NK-92 treated with Interleukin-12 subunit alpha and Interleukin-12 subunit beta, amount 100 ng/mL, for 24 hours (cell line): ENCODE measurements at places on chromosomes 1 and 21.

GRCh38 chr1:88141499-88142074 is 542.5 kb upstream of the PKN2 start:
- no peak for DNase-seq

DNA sequence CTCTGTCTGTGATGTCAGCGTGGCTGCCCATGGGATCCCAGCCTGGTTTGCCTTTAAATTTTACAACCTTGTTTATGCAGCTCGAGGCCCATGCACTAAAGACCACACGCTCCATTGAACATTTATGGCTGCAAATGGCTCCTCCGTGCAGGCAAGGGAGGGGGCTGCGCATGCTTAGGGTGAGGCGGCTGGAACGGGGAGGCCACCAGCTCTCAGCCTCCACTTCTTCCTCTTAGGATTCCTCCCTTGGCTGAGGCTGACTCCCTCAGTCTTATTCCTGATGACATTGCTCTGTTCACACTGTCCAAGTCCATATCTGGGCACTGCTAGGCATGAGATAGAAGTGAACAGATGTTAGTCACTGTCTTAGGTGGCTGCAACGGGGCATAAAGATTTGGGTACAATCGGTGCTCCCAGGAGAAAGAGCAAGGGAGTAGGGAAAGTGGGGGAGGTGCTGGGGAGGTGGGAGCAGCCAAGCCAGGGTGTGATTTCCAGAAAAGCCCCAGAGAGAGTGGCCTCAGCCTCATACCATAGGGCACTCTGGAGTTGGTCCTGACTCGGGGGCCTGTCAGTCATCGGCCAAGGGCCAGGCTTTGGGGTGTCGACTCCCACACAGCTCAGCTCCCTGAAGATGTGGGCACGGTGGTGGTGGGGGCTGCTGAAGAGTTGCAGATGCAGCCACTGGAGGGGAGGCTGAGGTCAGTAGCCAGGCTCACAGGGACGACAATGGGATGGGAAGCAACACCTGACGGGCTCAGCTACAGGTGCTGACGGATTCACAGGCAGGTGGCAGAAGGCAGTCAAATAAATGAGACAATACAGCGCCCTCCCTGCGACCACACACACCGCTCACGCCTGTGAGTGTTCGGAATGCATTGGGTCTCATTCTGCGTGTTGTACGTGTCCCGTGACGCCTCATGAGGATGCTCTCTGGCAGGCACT is 37.3 kb upstream of the ACTL8 start:
- DNase-seq: no peak

DNA sequence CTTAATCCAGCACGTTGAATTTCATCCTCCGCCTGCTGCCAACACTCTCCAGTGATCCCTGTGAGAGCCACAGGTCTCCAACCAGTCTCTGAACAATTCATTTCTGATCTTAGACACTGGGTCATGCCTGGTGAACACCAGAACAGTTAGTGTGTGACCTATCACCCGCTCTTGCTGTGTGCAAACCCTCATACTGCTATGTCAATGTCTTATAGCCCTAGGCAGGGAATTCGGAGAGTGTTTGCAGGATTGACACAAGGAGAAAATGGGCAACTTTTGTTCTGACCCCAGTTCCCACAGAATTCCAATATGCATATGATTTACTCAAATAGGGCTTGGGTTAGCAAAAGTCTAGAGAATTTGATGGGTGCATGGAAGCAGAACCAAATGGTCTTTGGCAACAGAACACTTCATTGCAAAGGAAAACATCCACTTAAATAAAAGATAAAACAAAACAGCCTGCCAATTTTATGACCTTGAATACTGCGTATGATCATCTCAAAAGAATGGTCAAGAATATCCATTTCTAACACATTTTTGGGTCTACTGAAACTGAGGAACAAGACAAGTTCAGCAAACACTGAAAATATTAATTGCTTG is 23.0 kb upstream of the GUCA2B start:
- no peak for DNase-seq

GRCh38 chr21:41500931-41501381 is 7.0 kb downstream of the TMPRSS2 start:
- DNase-seq: no peak

DNA sequence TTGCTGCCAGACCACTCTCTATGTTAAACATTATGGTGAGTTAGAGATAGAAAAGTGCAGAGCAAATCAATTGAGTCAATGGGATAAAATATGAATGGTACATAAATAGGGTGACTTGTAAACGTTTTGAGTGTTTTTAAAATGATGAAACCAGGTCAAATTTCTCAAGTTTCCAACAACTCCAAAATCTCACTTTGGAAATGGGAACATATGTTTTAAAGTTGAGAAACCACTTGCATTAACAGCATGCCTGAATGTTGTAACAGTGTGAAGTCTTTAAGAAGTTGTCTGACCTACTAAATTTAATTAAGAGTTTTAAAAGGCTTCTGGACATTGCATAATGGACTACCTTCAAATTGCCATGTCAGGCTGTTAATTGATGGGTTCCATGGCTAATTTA is 33.6 kb upstream of the RAVER2 start:
- DNase-seq: no peak

- no peak for DNase-seq
These were observed 226.6 kb upstream of the KAZN start for GRCh38 chr1:14371771-14372497.

- no peak for DNase-seq
These were observed 31.3 kb downstream of the FCRL5 start for GRCh38 chr1:157521056-157521455.

DNA sequence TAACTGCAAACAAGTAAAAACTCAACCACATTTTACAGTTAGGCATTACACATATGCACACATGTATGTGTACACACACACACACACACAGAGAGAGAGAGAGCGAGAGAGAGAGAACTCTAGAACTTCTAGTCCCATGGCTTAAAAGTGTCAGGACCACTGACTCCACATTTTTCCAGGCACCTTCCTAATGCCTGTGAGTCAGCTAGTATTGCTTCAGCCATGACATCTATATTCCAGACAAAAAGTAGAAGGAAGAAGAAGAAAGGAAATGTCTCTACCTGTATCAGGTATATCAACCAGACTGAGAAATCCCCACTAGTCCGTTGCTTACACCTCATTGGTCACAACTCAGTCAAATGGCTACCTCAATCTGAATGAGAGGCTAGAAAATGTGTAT is 31.9 kb upstream of the TACSTD2 start:
- no peak for DNase-seq

DNA sequence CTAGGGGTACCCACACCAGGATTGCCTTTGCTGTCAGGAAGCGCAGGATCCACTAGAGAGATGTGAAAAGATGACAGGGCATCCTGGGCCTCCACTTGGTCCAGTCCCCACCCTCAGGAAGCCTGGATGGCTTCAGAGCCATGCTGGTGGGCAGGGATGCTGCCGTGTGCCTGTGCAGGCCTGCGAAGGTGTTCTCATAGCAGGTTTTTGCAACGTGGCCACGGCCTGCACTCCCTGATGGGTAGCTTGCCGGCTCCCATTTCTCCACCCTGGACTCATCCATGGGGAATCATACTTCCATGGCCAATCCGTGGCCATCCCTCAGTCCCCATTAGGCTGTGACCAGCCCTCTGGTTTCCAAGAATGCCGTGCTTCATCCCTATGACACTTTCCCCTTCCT is 34.1 kb upstream of the CNTN2 start:
- DNase-seq: no peak

- no peak for DNase-seq
These were observed 154.9 kb upstream of the TIAM1 start for GRCh38 chr21:31498985-31499384.

GRCh38 chr1:35642471-35642955 is 1.2 kb upstream of the PSMB2 start:
- DNase-seq: no peak

- no peak for DNase-seq
These were observed 7.4 kb downstream of the SLC2A5 start for GRCh38 chr1:9062021-9062471.

DNA sequence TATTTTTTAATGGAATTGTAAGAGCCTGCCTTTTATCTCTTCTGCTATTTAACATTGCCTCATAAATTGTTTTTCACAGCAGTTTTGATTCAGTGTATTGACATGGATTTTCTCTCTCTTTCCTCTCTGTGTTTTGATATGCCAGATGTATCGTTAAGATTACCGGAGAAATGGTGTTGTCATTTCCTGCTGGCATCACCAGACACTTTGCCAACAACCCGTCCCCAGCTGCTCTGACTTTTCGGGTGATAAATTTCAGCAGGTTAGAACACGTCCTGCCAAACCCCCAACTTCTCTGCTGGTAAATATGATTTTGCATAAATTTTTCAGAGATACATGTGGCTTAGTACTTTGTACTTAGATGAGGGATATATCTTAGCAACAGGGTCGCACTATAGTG is 23.1 kb upstream of the DYNLT5 start:
- DNase-seq: no peak

GRCh38 chr1:87515781-87516180 is 187.1 kb downstream of the LMO4 start:
- DNase-seq: no peak

DNA sequence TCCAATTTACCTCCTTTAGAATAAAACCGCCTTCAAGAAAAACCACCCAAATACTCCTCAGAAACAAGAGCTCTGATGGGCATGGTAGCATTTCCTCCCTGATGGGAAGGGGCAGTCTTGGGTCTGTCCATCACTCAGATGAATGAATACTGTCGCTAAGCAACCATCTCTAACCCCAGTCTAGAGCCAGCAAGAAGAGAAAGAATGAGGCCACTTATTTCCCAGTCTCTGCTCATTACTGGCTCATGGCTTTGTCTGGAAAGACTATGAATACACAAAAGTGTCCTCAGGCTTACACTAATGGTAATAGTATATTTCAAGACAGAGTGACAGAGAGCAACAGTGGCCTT is 51.0 kb upstream of the F3 start:
- no peak for DNase-seq

- DNase-seq: no peak
These were observed 8.4 kb upstream of the DDAH1 start for GRCh38 chr1:85473390-85473789.

GRCh38 chr1:119188926-119189325 is 48.5 kb upstream of the WARS2 start:
- no peak for DNase-seq

DNA sequence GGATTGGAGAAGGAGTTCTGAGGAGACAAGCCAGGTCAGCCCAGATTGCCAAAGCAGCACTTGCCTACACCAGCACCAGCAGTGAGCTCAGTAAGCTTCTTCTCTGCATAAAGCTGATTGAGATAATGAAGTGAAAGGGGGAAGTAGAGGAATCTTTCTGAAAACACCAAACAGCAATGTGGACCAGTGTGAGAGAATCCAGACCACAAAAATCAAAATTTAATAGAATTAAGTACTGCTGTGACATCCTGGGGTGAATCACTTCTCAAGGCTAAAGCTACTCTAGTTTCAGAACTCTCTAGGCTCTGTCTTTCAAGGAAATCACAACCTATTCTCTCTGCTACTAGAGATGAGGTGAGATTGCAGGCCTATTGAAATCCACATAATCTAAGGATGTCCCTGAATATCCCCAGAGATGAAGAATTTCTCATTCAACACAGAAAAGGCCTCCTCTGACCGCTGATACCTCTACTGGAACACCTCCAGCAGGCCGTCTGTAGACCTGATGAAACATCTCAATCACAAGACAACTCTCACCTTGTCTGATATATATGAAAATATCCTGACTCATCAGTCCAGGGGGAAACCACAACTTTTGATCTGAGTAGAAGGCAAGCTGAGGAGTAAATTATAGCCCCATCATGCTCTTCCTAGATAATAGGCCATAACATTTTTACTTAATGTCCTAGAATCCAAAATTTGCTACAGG is at the start of gene FCRL4:
TSS of gene FCRL4 (minus strand) at position 127 of the 709 bp plus-strand sequence. CDS start 141 bp downstream, outside the sequence.
- no peak for DNase-seq

- no peak for DNase-seq
These were observed 407.8 kb downstream of the PTPRC start for GRCh38 chr1:199046618-199047017.

GRCh38 chr1:44315521-44315920 is 39.5 kb downstream of the ERI3 start:
- DNase-seq: no peak

DNA sequence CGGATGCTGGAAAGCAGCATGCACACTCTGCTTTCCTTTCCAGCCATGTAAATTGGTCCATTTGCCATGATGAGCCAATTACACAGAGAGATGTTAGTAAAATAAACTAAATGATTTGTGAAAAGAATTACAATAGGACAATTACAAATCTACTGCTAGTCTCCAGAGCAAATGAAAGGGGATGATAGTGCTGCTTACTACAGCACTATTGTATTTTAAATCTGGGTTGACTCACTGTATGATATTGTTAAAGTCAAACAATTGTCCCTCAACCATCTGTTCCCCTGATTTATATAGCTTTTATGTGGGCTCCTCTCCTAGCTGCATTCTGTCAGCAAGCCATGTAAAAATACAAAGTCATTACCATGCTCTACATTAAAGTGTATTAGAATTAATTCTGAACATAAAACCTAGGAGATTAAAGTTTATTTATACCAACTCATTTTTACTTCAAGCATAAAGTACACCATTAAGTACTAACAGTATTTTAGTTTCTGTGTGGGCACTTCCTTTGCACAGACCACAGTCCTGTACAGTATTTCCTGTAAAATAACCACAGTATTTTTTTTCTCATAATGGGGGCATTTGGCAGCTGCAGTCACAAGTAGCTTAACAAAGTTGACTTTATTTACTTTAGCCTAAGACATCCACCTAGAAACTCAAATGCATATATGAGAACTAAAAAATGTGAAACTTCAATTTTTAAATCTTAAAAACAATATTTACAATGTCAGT is 135.8 kb downstream of the VAV3 start:
- DNase-seq: no peak

GRCh38 chr21:42924433-42924751 is 1.0 kb downstream of the ERVH48-1 start:
- DNase-seq: no peak

DNA sequence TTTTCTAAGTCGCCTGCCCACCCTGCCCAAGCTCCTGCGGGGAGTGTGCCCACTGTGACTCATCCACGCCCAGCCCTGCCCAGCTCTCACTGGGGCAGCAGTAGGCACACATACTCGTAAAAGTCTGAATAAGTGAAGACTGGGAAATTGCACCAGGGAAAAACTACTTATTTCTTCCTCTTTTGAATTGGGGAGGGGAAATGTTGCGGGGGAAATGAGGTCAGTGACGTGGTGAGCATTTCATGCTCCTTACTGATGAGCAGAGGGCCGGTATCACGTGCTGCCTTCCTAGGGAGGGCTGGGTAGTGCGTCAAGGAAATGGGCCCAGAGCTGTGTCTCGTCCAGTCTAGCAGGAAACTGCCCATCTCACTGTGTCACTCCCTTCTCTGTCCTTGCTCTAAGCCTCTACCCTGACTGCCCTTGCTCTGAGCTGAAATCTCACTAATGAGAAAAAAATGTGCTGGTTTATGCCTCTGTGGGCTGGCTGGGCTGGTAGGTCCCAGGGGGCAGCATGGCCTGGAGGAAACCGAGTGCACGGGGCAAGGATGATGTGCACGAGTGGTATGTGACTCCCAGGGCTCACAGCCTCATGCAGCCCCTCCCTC is 13.5 kb upstream of the TNFRSF1B start:
- DNase-seq: no peak

GRCh38 chr1:78092643-78093042 is 46.9 kb downstream of the GIPC2 start:
- DNase-seq: no peak

GRCh38 chr1:119953266-119953998 is 57.1 kb upstream of the ADAM30 start:
- DNase-seq: no peak
